ENCODE measurements at places on chromosomes 1 and 21.

DNA sequence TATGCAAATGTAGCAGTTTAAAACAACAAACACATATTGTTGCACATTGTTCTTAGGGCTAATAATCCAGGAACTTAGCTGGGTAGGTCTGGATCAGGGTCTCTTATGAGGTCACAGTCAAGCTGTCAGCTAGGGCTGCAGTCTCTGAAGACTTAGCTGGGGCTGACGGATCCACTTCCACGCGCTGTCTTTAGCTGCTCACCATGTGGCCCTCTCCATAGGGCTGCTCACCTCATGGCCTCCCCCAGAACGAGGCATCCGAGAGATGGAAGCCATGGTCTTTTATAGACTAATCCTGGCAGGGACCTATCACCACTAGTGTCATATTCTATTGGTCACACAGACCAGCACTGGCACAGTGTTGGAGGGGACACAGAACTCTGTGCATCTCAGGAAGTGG is 8.7 kb upstream of the OXCT2 start:
- DNase-seq, result no peak

GRCh38 chr1:65949230-65949626 is 156.5 kb downstream of the PDE4B start:
- DNase-seq, result peak; percentile 43

- no peak for DNase-seq
These were observed 436.6 kb downstream of the MRPL39 start for GRCh38 chr21:25170681-25171080.

DNA sequence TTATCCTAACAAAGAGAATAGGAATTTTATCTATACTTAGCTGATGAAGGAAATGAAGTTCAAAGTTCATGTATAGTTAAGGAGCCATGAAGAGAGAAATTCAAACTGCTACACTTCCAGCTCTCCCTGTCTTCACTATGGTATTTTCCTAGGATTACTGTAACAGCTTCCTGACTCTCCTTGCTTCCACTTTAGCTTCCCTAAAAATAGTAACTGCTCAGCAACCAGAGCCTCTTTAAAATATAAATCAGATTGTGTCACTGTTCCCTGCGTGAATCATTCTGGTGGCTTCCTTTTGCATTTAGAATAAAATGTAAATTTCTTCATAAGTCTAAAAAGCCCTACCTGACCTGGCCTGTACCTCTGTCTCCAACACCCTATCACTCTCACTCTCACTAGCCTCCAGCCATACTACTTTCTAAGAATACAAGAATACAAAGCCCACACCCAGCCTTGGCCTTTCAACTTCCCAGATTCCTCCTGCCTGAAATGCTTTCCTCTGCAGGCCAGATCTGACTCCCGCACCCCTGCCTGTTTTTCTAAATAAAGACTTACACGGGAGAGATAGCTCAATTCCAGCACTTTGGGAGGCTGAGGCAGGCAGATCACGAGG is 30.5 kb downstream of the OR10J1 start:
- DNase-seq, result no peak

DNA sequence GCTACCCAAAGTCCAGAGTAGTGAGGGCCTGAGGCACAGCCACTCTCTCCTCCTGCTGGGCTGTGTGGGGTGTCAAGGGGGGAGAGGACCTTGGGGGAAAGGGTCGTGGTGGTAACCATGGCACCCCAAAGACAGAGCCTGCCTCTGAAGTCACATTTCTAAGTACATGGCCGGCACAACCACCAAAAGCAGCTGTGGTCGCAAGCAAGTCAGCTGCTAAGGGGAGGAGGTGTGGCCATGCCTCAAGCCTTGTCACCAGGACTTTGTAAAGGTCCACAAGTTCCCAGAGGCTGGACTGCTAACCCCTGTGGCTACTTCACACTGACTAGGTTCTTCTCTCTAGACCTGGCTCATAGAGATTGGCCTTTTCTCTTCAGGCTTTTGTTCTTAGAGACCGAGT is 310.6 kb downstream of the LMX1A start:
- DNase-seq, result no peak

DNA sequence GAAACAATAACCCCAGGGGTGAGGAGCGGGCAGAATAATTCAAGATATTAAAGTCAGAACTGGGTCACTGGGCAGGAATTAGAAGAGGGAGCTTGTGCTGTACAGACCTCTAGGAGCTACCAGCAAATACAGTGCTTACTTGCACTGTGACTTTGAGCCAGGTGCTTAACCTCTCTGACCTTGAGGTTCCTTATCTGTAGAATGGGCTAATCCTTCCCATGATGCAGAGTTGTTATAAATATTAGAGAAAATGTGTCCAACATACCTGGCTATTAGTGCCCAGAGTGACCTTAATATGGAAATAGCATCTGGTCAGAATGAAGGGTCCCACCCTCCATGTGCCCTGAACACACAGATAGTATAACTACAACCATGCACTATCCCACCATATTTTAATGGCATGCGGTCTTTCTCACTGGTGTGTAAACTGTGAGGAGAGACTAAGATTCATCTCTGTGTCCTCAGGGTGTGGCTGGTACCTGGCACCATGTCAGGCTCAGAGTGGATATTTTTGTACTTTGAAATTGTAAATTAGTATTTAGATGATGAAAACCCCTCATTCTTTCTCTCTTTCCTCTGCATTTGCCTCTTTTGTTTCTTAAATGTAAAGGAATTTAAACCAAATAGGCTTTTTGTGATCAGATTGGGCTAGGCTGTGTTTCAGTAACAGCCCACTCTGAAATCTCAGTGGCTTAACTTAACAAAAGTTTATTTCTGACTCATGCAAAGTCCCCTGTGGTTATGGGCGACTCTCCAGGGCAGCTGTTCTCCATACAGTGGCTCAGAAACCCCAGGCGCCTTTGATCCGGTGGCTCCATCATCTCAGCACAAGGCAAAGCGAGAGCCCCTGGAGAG is 60.0 kb upstream of the ROR1 start:
- peak; percentile 83 for DNase-seq

DNA sequence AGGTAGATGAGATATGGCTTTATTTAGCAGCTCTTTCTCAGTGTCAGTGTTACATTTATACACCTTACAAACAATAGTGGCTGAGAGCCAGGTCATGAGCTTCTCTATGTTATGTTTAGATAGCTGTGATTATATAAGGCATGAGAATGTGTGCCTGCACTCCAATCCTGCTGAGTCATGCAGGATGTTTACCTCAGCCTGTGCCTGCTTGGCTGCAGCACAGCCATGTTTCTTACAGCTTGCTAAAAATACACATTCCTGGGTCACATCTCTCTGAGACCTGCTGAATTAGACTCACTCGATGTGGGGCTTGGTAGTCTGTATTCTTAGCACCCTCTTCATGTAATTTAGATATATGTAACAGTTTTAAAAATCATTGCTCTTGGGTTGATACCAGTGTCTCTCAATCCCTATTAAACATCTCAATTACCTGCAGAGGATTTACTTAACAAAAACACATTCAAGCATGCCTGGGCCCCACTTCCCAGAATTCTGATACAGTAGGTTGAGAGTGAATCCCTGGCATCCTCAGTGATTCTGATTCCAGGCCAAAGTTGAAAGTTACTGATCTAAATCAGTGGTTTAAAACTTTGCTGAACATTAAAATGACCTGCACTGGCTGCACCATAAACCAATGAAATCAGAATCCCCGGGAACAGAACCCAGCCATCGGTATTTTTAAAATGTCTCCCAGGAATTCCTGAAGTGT is 107.5 kb downstream of the GDAP2 start:
- DNase-seq, result peak; percentile 94

- no peak for DNase-seq
These were observed 70.4 kb upstream of the HMCN1 start for GRCh38 chr1:185663771-185664296.

GRCh38 chr21:44374601-44375280 is 21.3 kb downstream of the TRPM2 start:
- DNase-seq, result no peak

GRCh38 chr1:89633248-89633799 is 404 bp downstream of the LRRC8C start:
- DNase-seq, result peak; percentile 67

- no peak for DNase-seq
These were observed 22.8 kb downstream of the RERE start for GRCh38 chr1:8794605-8795004.

GRCh38 chr1:1550591-1551432 is 10.4 kb upstream of the TMEM240 start:
- DNase-seq, result peak; percentile 57

DNA sequence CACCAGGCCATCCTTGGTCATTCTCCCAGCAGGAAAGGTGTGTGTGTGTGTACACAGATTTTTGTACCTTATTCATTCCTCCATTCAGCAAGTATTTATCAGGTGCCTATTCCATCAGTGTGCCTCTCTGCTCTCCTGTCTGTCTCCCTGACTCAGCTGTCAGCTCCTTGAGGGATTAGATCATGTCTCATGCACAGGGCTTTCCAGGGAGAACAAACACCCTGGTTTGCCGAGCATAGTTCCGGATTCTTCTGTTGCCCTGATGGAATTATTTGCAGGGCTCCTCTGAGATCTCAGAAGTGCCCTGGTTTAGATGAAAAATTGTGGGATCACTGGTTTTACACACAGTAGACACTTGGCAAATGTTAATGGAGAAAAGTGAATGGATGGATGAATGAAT is 8.1 kb upstream of the SDHB start:
- DNase-seq, result no peak

Measured in mesenchymal stem cell (in vitro differentiated cells and primary cell).